Breast epithelium (tissue), 4 donors: ENCODE measurements at places on chromosomes 1 and 21. TPM values are rescaled to one million over a fixed set of nuclear protein-coding genes. Genes with fewer than 3 reads are reported as not detected.

GRCh38 chr1:148315071-148315811 lies 163.2 kb upstream of the NBPF11 start:
- no peaks in the 10 kb centered on the region for H3K36me3 ChIP-seq
- no peaks in the 10 kb centered on the region for H3K4me1 ChIP-seq
- no peak overlapping the region for H3K27ac ChIP-seq
- H3K4me3 ChIP-seq: no peak overlapping the region

- H3K4me1 ChIP-seq: no peaks in the 10 kb centered on the region
- H3K27me3 ChIP-seq: peaks cover 67% of the 10 kb centered on the region
- no peaks in the 10 kb centered on the region for H3K36me3 ChIP-seq
- no peak overlapping the region for H3K27ac ChIP-seq
- peak overlapping the region; percentile 66 for H3K4me3 ChIP-seq
These were observed 427 bp downstream of the WNT3A start for GRCh38 chr1:228007049-228007800.

SYTL1 gene
- total RNA-seq: 22.3 TPM

ANGPTL3 gene
- not detected for total RNA-seq

C1orf146 gene
- not detected for total RNA-seq
